Fibroblast of skin of back (primary cell): ENCODE measurements at places on chromosomes 1 and 21.

DNA sequence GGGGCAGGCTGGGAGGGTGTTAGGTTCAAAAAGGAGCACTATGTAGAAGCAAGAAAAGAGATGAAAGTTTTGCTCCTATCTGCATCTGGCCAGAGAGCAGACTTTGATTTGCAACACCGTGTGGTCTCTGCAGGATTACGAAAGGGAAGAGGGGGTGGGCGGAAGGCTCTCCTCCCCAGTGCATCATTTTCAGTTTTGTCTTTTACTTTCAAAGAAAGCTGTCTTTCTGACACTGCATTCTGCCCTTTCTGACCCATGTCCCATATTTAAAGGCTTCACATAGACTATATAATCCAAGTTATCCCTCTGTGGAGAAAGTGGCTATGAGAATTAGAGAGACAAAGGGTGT lies 126.5 kb downstream of the RHOU start:
- no peak for DNase-seq

DNA sequence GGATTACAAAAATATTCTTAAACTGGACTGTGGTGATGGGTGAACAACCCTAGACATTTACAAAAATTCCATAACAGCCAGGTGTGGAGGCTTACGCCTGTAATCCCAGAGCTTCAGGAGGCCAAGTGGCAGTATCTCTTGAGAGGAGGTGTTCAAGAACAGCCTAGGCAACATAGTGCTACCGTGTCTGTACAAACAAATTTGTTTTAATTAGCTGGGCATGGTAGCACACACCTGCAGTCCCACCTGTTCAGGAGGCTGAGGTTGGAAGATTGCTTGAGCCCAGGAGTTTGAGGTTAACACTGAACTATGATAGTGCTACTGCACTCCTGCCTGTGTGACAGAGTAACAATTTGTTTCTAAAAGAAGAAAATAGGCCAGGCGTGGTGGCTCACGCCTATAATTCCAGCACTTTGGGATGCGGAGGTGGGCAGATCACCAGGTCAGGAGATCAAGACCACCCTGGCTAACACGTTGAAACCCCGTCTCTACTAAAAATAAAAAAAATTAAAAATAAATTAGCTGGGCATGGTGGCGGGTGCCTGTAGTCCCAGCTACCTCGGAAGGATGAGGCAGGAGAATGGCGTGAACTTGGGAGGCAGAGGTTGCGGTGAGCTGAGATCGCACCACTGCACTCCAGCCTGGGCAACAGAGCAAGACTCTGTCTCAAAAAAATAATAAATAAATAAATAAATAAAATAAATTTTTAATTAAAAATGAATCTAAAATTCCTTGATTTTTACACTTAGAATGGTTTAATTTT lies 37.1 kb downstream of the ARID4B start:
- DNase-seq: no peak

DNA sequence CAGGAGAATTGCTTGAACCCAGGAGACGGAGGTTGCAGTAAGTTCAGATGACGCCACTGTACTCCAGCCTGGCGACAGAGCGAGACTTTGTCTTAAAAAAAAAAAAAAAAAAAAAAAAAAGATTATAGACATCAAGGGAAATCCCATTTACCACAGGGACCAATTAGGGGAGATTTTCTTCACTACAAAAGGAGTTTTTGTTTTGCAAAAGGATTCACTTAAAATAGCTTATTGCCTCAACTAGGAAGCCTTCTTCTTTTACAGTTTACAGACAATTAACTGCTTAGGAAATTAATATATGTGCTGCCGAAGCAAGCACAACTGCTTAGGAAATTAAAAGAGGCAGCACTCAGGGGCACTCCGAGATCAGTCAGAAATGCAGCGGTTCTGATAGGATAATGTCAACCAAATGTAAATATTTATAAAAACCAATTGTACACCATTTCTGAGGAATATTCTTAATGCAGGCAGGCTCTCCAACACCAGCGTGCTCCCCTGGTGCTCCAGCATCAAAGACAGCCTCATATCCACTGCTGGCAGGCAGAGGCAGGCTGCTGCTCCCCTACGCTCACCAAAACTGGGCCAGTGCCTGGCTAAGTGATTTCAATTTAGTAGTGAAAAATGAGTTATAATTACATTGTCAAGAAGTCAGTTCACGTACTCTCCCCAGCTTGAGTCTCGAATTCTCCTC lies 107.9 kb upstream of the RAB4A start:
- no peak for DNase-seq

- DNase-seq: no peak
Observed at GRCh38 chr1:82582347-82582746, 781.6 kb downstream of the ADGRL2 start.

DNA sequence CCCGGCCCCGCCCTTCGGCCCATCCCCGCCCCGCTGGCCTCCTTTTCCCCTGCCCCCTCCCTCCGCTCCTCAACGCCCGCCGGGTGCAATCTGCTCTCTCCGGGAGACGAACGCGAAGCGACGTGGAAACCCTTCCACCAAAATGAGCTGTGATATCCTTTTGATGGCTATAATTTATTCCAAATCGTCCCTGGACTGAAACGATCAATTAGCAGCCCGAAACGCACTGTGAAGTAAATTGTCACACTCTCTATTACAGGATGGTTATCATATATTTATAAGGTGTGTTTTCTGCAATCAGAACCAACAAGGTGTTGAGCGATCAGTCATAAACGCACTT lies 134.6 kb upstream of the BARHL2 start:
- DNase-seq: no peak

- DNase-seq: no peak
Observed at GRCh38 chr21:35633501-35633900, 426.8 kb downstream of the SETD4 start.

DNA sequence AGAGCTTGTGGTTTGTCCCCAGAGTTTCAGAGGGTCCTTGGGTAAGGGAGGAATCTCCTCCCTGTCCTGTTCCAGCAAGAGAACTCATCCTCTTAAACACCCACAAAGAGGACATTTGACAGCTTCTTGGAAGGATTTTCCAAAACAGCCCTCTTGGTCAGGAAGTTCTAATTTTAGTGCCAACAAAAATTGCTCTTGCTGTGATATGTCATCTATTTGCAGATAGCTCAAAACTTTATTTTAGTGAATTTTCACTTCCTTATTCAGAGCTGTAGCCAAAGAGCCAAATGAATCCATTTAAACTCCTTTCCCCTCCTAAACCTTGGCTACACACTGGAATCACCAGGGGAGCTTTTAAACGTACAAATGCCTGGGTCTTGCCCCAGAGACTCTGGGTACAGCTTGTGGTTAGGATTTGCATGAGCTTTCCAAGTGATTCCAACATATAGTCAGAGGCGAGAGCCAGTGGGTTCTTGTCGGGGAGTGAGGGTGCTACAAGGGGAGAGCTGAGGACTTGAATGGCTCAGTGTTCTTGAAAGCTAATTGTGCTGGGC lies 11.8 kb upstream of the RASSF5 start:
- peak; percentile 20 for DNase-seq

DNA sequence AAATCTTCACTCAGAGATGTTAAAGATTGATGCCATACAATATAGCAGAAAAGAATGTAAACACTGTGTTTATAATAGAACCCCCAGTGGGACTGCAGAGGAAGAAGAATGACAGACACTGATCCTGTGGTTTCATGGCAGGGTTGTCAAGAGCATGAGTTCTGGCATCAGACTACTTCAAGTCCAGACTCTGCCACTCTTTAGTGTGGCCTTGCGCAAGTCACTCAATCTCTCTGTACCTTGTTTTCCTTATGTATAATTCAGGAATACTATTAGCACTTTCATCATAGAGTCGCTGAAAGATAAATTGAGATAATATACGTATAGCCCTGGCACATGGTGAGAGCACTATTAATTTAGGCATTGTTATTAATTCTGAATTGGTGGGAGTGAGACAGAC lies 38.5 kb upstream of the BCL9 start:
- DNase-seq: no peak

DNA sequence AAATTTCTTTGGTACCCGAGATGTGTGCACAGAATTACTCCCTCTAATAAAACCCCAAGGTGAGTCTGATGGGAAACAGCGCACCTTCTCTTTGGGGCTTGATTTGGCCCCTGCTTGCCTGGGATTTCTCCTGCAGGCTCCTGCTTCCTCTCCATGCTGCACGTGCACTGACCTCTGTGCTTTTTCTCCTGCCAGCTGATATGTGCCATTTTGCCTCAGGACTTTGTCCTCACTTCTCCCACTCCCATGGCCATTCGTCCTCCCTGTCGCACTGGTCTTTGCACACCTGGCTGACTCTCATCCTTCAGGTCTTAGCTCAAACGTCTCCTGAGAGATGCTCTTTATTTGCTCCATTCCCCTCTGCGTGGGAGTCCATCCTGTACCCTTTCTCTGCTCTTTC lies 1.2 kb downstream of the CBR1 start:
- no peak for DNase-seq

DNA sequence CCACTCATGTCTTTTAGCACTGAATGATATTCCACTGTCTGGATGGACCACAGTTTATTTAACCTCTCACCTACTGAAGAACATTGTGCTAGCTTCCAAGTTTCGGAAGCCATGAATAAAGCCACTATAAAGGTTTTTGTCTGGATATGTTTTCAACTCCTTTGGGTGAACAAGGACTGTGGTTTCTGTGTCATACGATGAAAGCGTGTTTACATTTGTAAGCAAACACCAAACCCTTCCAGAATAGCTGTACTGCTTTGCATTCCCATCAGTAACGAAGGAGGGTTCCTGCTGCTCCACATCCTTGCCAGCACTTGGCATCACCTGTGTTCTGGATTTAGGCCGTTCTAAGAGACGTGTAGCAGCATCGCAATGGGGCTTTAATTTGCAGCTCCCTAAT lies 10.7 kb upstream of the ARHGEF16 start:
- no peak for DNase-seq

GRCh38 chr21:45845770-45846090 lies 135.8 kb upstream of the COL6A1 start:
- DNase-seq: no peak

DNA sequence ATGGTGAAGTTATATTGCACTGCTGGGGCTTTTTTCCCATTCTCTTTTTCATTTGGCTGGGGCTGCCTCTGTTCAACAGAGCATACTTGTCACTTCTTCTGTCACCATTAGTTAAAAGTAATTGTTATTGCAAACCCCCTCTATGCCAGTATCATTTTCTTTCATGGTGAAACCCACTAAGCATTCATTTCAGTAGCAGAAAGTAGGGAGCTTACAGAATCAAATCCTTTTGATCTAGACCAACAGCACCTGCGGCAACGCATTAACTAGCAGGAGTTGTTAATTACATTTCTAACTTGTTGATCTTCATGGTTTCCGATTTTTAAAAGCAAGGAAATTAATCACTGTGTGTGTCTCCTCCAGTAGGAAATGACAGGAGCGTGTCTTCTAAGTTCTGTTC lies 15.0 kb downstream of the SMYD2 start:
- DNase-seq: no peak

GRCh38 chr1:153032677-153033308 lies 1.8 kb downstream of the SPRR1B start:
- peak; percentile 50 for DNase-seq

DNA sequence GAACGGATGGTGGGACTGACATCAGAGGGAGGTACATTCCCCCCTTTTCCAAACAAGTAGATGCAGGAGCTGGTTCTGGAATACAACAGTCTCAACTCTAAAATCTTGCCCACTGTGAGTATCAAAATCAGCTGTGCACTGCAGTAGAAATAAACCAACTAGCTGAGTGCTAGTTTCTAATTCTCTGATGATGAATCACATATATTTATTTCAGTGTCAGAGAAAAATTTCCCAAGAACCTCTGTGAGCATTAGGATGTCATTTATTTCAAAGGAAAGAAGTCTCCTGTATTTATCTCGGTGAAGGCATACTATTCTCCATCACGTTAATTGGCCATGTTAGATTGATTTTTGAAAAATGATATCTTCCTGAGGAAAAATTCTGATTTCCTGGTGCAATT lies 67.1 kb downstream of the LHX9 start:
- DNase-seq: peak; percentile 54

- DNase-seq: no peak
Observed at GRCh38 chr1:248923352-248924338, 17.6 kb downstream of the PGBD2 start.

DNA sequence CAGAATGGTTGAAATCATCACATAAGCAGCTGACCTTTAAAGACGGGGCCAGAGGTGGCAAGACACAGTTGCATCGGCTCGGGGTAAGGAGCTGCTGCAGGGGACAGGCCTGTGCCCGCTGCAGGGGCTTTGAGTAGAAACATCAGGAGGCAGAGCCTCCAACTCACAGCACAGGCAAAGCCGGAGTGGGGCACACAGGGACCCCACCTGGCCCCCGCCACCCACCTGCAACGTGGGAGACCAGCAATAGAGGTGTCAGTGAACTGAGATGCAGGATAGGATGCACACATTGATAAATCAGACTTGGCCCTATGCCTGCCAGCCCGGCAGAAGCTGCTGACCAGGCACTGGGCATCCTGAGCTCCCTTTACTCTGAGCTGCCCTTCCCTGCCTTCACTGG lies 257.2 kb downstream of the NPHP4 start:
- DNase-seq: no peak

- DNase-seq: no peak
Observed at GRCh38 chr1:236760480-236760879, 34.6 kb upstream of the MTR start.

- DNase-seq: no peak
Observed at GRCh38 chr1:208499601-208500000, 255.4 kb upstream of the PLXNA2 start.

GRCh38 chr1:180456191-180456590 lies 46.2 kb downstream of the ACBD6 start:
- DNase-seq: no peak

GRCh38 chr1:214979191-214979590 lies 103.3 kb upstream of the KCNK2 start:
- peak; percentile 26 for DNase-seq

DNA sequence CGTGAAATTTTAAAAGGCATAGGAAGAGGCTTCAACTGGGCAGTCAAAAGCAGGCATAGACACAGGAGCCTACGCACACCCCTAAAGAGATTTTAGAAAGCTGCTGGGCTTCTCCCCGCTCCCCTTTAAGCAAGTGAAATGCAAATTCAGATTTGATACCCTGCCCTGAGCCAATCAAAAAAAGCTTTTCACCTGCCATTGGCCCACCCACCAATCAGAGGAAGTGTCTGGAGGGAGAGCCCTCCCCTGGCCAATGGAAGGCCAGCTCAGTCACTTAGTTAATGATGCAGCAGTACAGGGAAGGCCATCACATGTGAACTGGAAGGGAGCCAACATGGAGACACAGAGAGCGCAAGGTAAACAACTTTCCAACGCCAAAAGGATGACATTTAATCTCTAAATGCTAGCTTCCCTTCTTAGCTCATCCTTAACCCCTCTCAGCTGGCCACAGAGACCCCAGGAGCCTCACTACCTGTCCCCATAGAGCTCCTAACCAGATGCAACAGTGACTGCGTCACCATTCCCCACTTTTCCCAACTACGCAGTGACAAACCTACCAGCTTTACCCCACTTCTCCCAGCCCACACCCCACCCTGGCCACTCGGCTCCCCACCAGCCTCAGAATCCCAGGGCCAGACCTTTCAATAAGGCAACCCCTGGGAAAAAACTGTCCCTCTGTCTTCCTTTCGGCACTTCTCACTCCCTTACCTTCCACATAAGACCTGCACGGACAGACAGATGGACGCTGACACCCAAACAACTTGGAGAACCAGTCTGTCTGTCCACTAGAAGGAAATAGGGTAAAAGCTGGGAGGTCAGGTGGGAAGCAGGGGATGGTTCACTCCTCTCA lies 71.0 kb downstream of the CD46 start:
- DNase-seq: no peak

GRCh38 chr21:27213303-27213702 lies 246.4 kb upstream of the ADAMTS5 start:
- peak; percentile 37 for DNase-seq
